ENCODE measurements at places on chromosomes 5 and 9.

- no peak for DNase-seq
Observed at GRCh38 chr5:171702135-171702770, 83.4 kb upstream of the SMIM23 start.

GRCh38 chr9:12054235-12054634, 639.0 kb upstream of the TYRP1 start:
- DNase-seq = no peak

GRCh38 chr5:128825826-128826225, 139.5 kb upstream of the SLC27A6 start:
- peak; percentile 34 for DNase-seq

DNA sequence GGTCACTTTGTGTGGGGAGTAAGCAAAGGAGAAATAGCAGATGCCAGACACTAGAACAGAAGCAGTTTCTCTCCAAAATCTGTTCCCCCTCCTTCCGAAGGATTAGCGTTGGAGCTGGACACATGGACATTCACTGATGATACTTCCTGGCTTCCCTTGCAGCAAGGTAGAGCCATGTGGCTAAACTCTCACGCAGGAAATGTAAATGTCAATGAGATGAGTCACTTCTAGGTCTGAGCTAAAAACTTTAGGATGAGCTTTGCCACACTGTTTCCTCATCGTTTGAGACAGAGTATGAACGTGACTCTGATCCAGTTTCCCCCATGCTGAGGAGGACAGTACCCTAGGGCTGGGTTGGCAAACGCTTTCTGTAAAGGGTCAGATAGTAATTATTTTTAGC, 5.1 kb downstream of the BHMT2 start:
- DNase-seq = peak; percentile 83

GRCh38 chr5:83414601-83415000, 56.9 kb upstream of the VCAN start:
- no peak for DNase-seq

- no peak for DNase-seq
Observed at GRCh38 chr9:13823026-13823425, 490.9 kb downstream of the NFIB start.

DNA sequence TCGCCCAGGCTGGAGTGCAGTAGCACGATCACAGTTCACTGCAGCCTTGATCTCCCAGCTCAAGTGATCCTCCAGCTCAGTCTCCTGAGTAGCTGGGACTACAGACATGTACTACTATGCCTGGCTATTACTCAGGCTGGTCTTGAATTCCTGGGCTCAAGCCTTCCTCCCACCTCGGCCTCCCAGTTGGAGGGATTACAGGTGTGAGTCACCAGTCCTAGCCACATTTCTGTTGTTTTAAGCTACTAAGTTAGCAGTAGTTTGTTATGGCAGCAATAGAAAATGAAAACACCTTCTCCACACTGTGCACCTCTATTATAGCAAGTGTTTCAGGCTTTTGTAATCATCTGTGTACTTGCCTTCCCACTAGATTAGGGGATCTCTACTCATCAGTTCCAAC, 588.9 kb upstream of the TLE4 start:
- DNase-seq = peak; percentile 91

DNA sequence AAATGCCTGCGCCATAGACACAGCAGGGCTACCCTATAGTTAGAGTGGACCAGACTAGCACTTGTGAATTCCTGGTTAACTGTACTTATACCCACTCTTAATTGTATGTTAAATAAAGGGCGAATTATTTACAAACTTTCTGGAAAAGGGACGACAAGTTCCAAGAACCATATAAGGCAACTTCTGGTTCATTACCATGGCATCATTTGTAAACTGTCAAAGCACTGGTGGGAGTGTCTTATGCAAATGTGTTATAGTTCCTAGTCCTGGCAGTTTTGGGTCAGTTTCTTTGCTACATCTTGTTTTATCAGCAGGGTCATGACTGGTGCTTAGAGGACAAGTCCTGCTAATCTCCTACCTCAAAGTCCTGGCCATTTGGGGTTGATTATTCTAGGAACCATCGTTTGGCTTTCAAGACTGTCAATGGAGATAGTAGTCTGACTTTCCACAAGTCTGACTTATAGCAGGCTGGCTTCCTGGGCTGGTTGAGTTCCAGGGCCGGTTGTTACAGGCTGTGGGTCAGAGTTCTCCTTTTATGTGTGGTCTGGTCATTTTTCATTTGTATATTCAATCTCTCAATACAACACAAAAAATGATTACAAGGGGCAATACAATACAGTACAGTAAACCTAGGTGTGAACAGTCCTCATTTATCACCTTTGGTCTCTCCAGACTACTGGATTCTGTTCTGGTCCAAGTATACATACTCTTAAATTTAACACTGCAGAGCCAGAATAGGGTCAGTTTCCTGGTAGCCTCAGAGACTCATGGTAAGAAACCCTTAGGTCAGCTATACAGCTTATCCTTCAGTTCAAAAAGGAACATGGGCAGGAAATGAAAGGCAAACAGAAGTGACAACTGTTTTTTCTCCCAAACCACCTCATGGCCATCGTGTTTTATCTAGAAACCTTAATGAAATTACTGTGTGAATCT, 8.3 kb upstream of the CFAP95 start:
- no peak for DNase-seq

DNA sequence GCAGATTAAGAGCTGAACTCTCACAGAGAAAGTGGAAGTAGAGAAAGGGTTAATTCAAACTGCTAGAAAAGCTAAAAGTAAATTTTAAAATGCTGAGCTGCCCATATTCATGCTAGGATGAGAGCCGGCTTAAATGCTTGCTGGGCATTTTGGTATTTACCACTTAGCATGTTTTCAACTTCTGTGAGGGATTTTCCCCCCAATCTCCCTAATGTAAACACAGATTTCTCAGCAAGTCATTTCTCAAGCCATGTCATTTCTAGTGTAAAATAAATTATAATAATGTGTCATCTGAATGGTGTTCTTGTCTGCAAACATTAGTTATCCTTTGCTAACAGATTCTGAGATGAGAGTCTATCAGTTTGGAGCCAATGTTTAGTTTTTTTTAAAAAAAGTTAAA, 22.3 kb downstream of the RPS23 start:
- no peak for DNase-seq

DNA sequence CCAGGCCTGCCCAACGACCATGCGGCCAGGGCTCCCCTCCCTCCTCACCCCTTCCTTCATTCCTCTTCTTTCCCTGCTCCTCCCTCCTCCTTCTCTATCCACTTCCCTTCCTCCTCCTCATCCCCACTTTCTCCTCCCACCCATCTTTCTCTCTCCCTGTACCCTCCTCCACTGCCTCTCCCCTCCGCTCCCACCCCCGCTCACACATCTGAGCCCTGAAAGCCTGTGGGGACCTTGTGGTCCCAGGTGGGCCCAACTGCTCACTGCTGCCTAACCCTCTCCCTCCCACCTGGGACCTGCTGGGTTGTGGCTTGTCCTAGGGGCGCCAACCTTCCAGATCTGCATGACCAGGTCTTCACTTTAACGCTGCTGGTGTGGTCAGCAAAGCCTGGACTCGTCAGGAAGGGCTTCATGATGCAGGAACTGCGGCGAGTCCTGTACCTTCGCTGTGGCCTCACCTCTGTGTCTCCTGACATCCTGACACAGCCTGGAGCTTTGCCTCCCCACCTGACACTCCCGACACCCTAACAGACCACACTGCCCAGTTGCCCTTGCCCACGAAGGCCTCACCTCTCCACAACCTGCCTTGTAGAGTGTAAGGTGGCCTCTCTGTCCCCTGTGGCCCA, 34.6 kb downstream of the C5orf15 start:
- no peak for DNase-seq

Measured in ELR (cell line).